WTC11 (cell line): ENCODE measurements at places on chromosomes 1 and 21.

GRCh38 chr1:176243746-176244145 is 36.7 kb upstream of the COP1 start:
- no peak for DNase-seq

DNA sequence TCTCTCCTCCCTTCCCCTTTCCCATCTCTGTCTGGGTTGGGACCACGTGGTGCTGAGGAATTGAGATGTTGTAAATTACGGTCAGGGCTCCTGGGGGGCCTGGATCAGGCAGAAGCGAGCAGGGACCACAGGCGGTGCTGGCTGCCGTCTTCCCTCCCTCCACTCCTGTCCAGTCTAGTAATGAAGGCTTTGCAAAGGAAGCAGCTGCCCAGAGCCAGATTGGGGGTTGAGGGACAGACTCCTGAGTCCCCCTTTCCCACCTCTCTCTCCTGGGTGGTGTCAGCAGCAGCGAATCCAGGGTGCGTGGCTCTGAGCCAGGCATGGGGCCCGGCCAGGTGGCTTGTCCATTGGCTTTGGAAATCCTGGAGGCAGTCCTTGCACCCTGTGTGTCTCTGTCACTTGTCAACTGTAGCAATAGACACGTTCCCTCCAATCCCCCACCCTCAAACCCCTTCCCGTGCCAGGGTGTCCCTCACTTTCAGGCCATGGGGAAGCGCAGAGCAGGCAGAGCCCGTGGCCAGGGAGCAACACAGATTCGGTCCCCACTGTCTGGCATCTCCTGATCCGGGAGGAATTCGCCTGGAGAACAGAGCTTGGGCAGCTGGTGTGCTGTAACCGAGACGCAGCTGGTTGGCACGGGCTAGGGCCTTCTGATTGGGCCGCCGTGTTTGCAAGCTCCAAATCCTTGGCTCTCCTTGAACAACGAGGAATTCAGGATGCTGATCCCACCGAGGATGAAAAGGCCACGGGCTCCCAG is 64.8 kb upstream of the WNT4 start:
- DNase-seq, result no peak

DNA sequence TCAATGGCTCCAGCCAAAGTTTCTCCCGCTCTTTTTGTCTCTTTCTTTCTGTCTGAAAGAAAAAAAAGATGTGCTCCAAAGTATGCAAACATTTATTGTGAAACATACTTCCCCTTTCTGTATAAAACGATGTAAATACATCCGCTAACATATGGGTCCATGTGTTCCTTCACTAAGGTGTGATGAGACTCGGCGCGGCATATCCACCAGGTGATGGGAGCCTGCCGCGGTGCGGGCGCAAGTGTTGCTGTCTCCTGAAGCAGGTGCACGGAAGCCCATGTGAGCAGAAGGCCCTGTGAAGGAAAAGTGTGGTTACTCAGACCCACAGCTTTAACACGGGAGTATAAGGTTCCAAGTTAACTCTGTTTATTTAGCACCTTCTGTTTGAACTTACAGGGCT is 466.6 kb upstream of the C1orf87 start:
- no peak for DNase-seq

GRCh38 chr1:17429183-17429582 is 10.3 kb downstream of the RCC2 start:
- no peak for DNase-seq

DNA sequence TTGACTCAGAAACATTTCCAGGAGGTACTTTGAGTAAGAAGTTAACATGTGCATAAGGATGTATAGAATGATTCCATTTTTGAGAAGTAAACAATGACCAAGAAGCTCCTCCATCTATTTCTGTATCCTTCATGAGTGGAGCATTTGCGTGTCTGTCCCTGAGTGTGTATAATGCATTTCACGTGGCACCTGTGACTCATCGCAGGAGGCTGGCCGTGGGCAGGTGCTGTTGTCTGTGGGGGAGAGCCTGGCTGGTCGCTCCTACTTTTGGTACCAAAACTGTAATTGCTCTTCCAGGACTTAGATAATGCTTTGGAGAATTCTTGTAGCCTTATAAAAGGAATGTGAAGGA is 16.5 kb downstream of the SLC37A1 start:
- no peak for DNase-seq

- DNase-seq, result no peak
Observed at GRCh38 chr1:174217787-174218574, 58.7 kb downstream of the RABGAP1L start.

- no peak for DNase-seq
Observed at GRCh38 chr1:167420510-167420909, 97.8 kb downstream of the CD247 start.

- DNase-seq, result no peak
Observed at GRCh38 chr21:32336711-32337110, 38.1 kb downstream of the MRAP start.

GRCh38 chr1:8989821-8990220 is 36.4 kb downstream of the SLC2A7 start:
- no peak for DNase-seq
